ENCODE measurements at places on chromosomes 3 and 15.

- DNase-seq = no peak
Observed at GRCh38 chr3:45010811-45011333, 15.2 kb upstream of the CLEC3B start.

GRCh38 chr3:134374105-134374790 is at the start of gene AMOTL2:
AMOTL2 (minus strand) TSS chr3:134374447; CDS start chr3:134371433, 3,014 bp downstream.
- peak; percentile 76 for DNase-seq

DNA sequence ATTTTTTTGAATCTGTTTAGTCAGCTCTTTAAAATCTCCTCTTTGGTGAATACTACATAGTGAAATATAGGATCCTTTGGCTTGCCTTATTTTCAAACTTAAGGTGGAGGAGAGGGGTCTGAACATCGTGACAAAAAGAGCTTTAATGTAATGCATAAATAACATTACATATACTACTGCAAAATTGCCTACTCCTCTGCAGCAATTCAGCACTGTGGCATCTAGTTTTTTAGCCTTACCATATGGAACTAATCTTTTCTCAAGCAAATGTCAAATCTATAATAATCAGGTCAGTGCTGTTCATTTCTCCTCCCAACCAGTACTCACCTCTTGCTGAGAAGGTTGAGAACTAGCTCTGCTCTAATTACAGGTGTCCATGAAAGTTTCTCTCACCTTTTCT is 394.0 kb upstream of the CDIN1 start:
- DNase-seq = no peak

DNA sequence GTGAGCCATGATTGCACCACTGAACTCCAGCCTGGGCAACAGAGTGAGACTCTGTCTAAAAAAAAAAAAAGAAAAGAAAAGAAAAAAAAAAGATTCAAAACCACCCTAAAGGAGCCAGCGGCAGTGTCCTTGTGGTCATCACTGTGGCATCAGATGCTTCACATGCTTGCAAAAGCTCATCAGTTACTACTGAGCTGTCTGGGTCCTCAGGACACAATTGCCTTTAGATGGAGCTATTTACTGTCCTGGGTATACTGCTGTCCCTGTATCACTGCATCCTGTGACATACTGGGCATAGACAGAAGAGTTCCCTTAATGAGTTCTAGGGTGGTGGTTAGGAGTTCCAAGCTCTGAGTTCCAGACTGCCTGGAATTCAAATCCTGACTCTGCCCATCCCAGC is 85.8 kb downstream of the LINGO1 start:
- no peak for DNase-seq

GRCh38 chr3:126983276-126983652 is 349 bp downstream of the PLXNA1 start:
- no peak for DNase-seq

DNA sequence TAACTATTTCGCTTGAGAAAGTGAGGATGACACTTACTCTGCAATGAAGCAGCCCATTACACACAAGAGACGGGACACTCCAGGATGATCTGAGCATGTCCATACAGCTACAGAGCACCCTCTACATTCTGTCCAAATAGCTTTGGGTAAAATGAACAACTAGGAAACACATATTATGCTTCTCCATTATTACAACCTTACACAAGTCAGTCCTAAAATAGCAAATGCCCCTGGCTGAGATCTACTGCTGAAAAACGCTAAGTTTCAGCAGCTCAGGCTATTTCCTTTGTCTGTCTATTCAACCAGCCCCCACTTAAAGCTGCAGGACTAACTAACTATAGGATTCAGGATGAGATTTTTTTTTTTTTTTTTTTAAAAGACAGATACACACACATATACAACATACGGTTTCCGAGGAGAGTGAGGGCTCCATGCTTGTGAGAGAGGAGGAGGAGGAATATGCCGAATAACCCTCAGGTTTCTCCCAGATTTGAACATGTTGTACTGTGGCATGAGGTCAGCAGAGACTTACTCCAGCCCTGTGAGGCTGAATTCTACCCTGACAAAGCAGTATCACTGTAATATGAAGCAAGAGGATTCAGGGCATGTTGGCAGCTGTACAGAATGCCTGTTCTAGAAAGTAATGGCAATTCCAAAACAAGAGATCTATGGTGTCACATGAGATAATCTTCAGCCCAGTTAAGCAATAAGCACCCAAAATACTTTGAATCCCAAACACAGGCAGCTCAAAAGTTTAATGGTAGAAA is 117.3 kb upstream of the PLXND1 start:
- no peak for DNase-seq

- no peak for DNase-seq
Observed at GRCh38 chr3:68743521-68743920, 188.8 kb downstream of the TAFA4 start.

- DNase-seq = no peak
Observed at GRCh38 chr15:45362419-45362818, 15.9 kb downstream of the GATM start.

- no peak for DNase-seq
Observed at GRCh38 chr3:131712662-131713061, 209.9 kb upstream of the MRPL3 start.

- no peak for DNase-seq
Observed at GRCh38 chr3:194658477-194659242, 13.3 kb downstream of the LSG1 start.

DNA sequence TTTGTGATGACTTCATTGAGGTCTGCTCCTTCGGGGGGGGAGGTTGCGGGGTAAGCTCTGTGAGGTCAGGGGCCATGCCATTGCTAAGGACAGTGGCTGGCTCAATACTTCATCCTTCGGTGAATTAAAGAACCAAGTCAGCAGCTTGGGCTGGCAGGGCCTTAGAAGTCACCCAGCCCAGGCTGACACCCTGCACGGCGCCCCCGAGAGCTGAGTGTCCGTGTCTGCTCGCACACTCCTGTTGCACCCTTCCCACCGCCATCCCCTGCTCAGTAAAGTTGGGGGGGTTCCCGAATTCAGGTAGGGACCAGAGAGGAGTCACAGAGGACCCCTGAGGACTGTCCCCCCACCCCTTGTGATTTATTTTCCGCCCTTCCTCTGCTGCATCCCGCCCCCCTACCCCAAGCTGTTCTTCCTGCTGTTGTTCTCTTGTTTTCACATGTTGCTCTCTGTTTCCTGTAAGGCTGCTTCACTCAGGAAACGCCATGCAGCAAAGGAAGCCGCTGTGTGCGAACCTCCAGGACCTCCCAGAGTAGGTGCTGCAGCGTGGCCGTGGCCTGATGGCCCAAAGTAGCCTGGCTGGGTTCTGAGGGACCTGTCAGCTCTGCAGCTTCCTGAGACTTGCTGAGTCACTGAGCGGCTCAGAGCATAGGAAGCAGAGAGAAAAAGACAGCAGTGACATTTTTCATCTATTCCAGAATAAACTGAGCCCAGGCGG is 14.4 kb downstream of the EFCC1 start:
- DNase-seq = no peak

GRCh38 chr3:171444001-171444690 is 16.1 kb downstream of the TNIK start:
- DNase-seq = no peak

GRCh38 chr3:58783845-58784244 is 117.3 kb upstream of the FAM3D start:
- DNase-seq = no peak

GRCh38 chr15:92636908-92637481 is 18.6 kb downstream of the FAM174B start:
- DNase-seq = peak; percentile 60

GRCh38 chr3:46677411-46677726 is 16.1 kb downstream of the ALS2CL start:
- no peak for DNase-seq

GRCh38 chr3:107604057-107604822 is 81.5 kb downstream of the BBX start:
- DNase-seq = no peak

GRCh38 chr15:39963786-39964185 is 29.9 kb downstream of the EIF2AK4 start:
- DNase-seq = no peak

DNA sequence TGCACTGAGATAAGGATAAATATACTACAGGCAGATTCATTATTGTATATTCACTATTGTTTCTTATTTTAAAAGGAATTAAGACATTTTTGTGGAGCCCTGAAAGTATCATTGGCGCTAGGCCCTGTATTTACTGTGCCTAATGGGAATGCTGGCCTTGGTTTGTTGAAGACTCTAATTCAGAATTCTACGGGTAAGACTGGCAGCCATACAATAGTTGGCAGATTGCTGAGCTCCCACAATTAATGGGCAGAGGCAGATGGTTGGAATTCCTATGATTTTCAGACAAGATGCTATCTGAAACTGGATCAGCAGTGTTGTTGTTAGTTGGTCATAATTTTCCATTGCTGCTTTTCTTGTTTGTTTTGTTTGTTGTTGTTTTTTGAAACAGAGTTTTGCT is 14.7 kb downstream of the PGBD4 start:
- no peak for DNase-seq

- DNase-seq = no peak
Observed at GRCh38 chr3:175486255-175486654, 627.1 kb downstream of the NAALADL2 start.

DNA sequence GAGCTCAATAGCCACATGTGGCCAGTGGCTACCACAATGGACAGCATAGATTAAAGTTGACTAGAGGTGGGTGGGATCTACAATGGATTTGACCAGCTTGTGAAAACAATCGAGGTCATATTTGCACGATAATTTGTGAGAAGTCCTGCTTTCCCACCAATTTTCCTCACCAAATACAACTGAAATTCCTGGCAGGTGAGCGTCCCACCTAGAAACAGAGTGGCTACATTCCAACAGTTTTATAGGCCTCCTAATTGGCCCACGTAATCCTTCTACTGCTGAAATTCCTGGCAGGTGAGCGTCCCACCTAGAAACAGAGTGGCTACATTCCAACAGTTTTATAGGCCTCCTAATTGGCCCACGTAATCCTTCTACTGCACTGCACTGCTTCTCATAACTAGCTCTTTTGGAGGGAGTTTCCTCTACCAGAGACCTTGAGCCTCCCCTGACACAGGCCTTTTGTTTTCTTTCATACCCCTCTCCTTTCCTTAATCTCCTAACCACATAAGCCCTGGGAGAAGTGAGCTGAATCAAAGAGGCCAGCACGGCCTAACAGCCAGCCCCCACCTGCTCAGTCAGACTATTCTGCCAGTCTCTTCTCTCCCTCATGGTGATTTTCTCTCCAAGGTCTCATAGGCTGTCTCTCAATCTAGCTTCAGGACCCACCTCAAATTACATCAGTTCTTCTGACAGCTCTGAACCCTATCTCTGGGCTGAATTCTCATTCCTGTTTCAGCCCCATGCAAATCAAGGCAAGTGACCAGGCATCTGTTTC is 80.2 kb downstream of the BFSP2 start:
- DNase-seq = no peak

DNA sequence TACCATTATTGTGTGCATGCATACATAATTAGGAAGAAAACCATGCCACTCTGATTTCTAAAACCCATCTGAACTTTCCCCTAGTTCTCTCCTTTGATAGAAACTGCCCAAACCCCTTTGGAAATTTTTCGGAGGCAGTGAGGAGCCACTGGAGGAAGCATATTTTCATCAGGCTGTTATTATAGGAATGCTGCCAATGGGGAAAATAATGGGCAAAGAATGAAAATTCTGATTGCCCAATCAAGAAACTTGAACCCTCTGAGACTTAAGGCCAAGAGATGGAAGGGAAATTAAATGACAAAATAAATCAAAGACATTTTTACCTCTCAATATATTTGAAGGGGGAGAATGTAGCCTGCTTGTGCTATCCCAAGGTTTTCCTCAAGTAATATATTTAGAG is 376.0 kb upstream of the PDZRN3 start:
- no peak for DNase-seq

DNA sequence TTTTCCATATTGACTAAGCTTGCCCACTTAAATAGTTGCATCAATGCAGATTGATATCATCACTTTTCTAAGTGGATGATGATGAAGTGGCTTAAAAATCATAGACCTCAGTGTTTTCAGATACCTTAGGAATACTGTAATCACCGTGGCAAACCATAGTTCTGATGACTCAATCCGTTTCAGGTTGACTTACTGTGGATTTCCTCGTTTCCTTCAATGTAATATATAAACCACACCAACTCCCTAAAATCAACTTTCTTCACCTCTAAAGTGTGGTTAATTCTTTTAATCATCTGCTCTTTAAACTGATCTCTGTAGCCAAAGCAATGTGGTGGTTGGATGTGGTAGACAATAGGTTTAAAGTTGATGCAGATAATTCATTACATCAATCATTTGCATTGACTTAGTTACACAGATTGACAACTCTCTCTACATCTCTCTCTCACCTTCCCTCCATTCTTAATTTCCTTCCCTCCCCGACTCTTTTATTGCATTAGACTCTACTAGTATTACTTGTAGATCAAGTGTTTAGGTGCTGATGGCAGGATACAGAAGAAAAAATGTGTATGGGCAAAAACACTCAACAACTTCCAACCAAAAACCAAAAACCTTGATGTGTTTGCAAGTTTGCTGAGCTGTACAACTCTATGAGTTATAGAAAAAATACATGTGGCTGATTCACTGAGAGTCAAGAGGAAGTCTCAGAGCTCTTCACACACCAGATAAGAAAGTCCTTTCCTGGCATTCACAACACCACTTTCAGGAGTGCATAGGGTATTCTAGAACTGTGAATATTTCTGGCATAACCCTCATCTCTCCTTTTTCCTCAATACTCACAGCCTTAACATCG is 243.5 kb downstream of the NFKBIZ start:
- no peak for DNase-seq

DNA sequence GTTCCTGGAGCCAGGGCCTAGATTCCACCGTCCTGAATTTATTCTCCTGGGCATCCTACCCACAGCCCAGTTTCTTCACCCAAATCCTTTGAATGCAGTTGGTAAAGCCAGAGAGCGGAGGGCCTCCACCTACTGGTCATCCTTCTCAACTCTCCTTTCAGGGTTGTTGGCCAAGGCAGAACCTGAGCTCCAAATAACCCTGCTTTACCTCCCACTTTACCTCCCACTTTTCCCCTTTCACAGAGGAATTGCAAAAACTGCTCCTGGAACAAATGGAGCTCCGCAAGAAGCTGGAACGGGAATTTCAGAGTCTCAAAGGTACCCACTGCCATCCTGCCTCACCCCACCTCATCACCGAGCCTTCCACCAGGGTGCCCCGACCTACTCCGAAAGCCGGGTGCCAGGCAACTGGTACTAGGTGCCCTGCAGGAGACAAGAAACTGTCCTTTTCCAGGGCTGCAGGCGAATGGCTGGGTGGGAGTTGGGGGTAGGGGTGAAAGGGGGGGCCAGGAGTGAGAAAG is 6.8 kb downstream of the SKOR1 start:
- DNase-seq = no peak

- DNase-seq = no peak
Observed at GRCh38 chr3:117510396-117510795, 800.8 kb downstream of the TUSC7 start.

Measured in NCI-H1436 (cell line).